ENCODE measurements at places on chromosomes 4 and X.

DNA sequence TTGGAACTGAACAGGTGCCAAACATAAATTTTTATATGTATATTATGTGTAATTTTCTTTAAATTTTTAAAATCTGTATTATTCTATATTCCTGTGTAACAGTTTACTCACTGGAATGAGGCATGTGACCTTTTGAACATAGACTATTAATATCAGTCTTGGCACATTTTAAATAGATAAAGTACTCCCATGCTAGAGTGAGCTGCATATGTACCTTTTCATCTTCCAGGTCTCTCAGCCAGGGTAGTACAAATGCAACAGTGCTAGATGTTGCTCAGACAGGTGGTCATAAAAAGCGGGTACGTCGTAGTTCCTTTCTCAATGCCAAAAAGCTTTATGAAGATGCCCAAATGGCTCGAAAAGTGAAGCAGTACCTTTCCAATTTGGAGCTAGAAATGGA is 242.0 kb downstream of the RAPGEF2 start:
- no peak for DNase-seq

- peak; percentile 6 for DNase-seq
Observed at GRCh38 chr4:130808492-130808891, 1712.5 kb downstream of the C4orf33 start.

GRCh38 chr4:99504804-99505502 is 5.9 kb upstream of the C4orf17 start:
- no peak for DNase-seq

DNA sequence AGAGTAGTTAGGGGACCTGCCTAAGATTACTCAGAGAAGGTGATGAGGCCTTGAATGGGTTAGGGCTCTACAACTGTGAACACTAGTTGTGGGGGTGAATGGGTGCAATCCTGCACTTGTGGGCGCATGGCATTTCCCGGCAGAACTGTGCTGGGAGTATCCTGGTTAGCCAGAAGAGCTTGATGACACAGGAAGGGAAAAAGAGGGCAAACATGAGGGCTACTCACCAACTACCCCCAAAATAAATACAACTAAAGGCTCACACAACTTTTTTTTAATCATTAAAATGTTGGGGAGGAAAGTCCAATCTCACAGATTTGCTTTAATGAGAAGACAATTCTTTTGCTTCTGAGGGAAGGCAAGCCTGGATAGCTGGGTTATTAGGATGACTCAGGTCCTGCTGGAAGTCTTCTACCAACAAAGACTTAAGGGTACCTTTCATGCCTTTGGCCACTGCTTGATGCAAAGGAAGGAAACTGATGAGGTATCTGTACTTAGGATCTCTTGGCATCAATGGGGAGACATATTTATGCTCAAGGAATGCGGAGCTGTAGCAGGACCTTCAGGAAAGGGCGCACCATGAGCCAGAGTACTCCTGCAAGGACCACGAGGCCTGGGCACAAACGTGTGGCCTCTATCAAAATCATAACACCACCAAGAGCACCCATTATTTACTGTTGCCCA is 2.6 kb downstream of the PHKA2 start:
- no peak for DNase-seq

GRCh38 chr4:181517491-181517890 is 725.7 kb upstream of the TENM3 start:
- DNase-seq, result peak; percentile 37

DNA sequence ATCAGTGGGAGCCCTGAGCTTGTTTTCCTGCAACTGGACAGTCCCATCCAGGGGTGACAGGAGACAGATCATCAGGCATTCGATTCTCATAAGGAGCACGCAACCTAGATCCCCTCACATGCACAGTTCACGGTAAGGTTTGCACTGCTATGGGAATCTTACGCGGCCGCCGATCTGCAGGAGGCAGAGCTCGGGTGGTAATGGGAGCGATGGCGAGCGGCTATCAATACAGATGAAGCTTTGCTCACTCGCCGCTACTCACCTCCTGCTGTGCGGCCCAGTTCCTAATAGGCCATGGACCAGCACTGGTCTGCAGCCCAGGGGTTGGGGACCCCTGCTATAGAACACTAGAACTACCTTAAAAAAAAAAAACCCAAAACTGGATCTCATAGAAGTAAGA is 45.4 kb downstream of the ARSD start:
- no peak for DNase-seq

DNA sequence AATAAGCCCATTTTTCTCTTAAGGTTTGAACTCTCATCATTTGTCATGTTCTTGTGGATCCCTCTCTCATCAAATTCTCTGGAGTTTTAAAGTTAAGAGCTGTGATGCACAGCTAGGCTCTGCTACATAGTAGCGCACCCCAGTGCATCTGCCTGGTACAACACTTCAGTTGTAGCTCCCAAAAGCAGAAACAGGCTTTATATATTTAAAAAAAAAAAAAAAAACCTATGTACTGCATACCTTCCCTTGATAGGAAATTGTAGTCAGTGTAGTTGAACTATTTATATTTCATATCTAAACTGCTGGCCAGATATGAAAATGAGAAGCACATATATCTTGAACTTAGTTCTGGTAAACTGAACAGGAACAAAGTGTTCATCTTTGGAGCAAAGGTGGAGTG is 131.4 kb downstream of the KLHL13 start:
- no peak for DNase-seq

GRCh38 chr4:53676402-53676871 is 85.2 kb upstream of the LNX1 start:
- DNase-seq, result peak; percentile 69

DNA sequence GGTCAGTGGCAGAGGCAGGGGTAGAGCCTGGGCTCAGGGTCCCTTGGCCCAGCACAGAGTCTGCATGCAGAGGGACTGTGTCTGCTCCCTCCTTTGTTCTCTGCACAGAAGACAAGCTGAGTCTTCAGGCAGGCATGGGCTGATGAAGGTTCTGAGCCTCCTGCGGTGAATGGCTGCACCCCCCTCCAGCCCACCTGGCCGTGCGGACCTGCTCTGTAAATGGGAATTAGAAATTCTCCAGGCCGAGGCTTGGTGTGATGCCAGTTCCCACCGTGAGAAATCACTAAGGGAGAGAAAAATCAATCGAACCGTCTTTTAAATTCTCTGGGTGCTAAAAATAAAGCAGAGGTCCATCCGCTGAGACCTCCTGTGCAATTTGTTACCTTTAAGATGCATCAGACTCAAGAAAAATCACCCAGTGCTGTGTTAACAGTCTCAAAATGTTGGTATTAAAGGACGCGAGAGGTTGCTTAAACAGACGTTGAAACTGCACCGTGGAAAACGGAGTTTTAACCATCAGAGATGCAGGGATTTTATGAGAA is 96.0 kb downstream of the WFS1 start:
- DNase-seq, result no peak

DNA sequence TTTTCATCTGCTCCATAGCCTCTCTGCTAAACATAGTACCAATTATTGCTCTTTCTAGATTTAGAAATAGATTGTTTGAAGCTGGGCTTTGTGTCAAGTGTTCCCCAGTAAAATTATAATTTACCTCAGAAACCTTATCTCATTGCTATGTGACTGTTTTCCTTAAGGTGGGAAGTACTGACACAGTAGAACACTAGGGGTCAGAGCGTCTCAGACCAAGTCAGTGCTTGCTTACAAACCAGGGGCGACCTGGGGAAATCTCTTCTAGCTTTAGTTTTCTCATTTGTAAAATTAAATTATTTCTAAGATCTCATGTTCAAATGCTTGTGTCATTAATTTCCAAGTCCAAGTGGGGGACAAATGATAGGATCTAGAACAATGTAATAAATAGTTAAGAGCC is 360.4 kb downstream of the RAPGEF2 start:
- no peak for DNase-seq

GRCh38 chr4:25903900-25904747 is 9.9 kb upstream of the SMIM20 start:
- DNase-seq, result no peak

- DNase-seq, result peak; percentile 0
Observed at GRCh38 chrX:145609951-145610511, 207.6 kb upstream of the SLITRK2 start.

DNA sequence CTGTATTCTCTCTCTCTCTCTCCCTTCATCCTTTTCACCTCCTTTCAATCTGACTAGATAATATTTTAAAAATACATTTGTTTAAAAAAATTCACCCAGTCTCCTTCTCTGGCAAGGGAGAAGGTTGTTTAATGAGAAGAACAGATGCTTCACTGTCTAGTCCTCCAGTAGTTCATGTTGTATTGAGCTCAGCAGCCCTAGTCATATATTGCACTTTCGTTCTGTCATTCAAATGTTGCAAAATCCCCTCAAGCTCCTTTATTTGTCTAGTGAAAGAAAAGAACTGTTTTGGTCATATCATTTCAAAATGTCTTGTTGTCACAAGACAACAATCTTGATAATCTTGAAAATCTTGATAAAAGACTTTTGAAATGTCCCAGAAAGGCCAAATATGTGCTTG is 248.0 kb downstream of the GALNTL6 start:
- DNase-seq, result no peak

GRCh38 chr4:104330125-104330905 is 164.4 kb downstream of the CXXC4 start:
- DNase-seq, result no peak

GRCh38 chr4:151599863-151600262 is 160.9 kb downstream of the GATB start:
- no peak for DNase-seq

DNA sequence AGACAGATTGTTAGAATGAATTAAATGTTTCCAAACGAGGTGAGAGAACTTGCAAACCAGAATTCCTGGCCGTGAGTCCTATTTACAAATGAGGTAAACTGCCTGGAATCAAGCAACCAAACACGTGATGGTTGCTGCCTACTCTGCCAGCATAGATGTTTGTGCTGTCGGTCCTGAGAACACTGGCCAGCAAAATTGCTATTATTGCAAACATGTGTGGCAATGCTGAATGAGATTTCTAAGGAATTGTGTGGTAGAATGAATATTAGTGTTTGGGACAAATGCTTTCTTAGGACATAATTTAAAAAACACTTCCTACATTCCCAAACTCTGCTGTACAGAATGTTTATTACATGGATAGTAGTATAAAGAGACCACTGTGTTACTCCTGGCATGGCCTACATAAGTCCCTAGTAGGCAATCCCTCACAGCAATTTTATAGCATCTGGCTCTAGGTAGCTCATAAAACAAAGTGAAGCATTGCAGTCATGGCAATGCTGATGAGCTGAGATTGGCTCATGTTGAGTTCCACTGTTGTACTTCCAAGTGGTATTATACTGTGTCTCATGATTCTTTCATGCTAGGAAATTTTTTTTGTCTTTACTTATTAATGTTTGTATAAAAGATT is 605.2 kb upstream of the EPHA5 start:
- DNase-seq, result no peak

DNA sequence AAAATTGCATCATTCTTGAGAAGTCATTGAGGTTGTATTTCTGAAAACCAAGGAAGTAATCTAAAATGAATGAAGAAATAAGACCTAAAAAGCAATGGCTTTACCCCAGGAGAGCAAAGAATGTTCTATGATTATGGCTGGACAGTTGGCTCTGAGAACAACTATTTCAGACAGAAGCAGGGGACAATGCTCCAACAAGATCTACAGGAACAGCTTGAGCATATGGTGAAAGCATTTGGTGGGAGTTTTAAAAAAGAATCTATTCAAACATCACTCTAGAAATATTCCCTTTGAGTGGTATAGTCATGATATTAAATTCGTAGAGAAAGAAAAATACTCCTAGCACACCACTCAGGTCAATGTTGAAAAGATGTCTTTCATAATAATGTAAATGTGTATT is 26.7 kb downstream of the DYNLT3 start:
- DNase-seq, result no peak

GRCh38 chrX:103293118-103293517 is 16.6 kb upstream of the TCEAL5 start:
- DNase-seq, result no peak

- peak; percentile 1 for DNase-seq
Observed at GRCh38 chrX:21781525-21781924, 23.6 kb upstream of the SMPX start.

GRCh38 chr4:56360071-56360470 is 27.2 kb downstream of the AASDH start:
- DNase-seq, result no peak

DNA sequence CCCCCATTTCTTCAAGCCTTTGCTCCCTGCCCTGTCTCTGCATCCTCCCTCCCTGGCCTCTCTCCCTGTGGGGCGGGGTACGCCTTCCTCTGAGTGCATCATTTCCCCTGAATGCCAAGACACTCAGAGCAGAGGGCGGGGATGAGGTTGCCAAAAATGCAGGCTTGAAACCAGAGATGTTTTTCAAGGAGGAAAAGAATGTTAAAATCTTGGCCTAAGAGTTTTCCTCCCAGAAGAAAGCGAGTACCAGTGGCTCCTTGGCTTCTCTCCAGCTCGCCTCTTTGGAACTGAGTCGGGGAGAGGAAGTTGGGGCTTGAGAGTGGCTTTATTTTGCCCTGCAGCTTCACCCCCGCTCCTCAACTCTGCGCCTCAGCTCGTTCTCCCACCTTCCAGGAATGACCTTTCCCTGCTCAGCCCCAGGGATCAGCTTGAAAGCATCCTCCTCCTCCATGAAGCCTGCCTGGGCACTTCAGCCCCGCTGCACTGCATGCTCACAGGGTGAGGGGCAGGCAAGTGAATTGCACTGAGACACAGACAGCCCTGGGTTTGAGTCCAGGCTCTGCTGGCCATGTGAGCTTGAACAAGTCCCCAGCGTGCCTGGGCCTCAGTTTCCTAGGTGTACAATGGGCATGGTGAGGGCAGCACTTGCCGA is 57.5 kb upstream of the SORCS2 start:
- DNase-seq, result peak; percentile 96

- DNase-seq, result no peak
Observed at GRCh38 chr4:72215198-72215597, 183.4 kb downstream of the NPFFR2 start.

DNA sequence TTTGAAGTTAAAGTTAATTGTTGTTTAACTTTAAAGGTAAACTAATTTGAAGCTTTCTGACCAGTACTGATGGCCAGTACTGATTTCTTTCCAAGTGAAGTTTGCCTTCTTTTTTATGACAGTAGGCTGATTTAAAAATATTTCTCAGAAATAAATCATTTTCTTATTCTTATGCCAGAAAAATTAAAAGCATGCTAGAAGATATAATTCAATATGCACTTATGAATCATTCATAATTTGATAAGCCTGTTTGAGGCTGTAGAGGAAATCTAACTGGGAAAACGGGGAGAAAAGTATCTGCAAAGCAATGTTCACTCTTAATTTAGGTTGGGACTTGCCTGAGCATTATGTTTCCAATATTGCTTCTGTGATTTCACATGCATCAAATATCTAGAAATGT is 1112.0 kb upstream of the INTU start:
- no peak for DNase-seq
